HEK293T (cell line): ENCODE measurements at places on chromosomes 11 and 22.
A peak's percentile ranks its signal among the peaks of the same experiment; 100 is the strongest.

- no peak for DNase-seq
Observed at GRCh38 chr22:28989484-28989883, 72.1 kb downstream of the C22orf31 start.

GRCh38 chr11:43222215-43222614 lies 89.6 kb upstream of the API5 start:
- DNase-seq, result no peak

GRCh38 chr11:95831198-95831883 lies 41.0 kb downstream of the CEP57 start:
- no peak for DNase-seq

GRCh38 chr11:74634537-74634936 lies 42.2 kb downstream of the POLD3 start:
- DNase-seq, result no peak

DNA sequence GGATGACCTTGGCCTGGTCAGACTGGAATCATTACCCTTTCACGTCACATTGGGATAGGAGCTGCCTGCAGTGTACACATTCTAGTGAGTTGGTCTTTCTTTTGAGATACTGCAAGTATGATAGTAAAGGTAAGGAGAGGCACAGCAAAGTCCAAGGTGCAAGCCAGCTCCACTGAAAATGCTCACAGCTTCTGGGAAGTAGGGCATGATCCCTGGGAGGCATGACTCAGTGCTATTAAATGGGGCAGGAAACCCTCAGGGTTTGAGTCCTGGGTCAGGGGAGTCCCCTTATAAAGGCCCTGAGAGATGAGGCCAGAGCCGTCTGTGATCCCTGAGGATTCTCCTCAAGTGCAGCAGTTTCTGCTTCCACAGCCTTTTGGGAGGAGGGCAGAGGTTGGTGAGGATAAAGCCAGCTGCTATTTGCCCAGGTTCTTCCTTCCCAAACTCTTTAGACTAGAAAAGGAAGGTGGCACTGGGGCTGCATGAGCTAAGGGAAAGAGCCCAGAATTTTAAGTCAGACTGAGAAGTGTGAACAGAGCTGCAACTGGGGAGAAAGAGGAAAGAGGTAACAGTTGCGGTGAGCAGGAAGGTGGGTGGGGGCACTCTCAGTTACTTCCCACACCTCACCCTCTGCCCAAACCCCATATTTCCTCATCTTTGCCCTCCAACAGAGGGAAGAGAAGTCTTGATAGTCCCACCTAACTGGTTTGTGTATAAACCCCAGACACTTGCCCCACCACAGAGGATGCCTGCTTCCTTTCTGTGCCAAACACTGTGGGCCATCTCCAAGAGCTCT lies 14.4 kb upstream of the OR52K1 start:
- no peak for DNase-seq

- peak; percentile 84 for DNase-seq
Observed at GRCh38 chr22:50612528-50613221, 12.1 kb downstream of the MAPK8IP2 start.

- DNase-seq, result no peak
Observed at GRCh38 chr11:36475192-36475591, 34.9 kb downstream of the TRAF6 start.

DNA sequence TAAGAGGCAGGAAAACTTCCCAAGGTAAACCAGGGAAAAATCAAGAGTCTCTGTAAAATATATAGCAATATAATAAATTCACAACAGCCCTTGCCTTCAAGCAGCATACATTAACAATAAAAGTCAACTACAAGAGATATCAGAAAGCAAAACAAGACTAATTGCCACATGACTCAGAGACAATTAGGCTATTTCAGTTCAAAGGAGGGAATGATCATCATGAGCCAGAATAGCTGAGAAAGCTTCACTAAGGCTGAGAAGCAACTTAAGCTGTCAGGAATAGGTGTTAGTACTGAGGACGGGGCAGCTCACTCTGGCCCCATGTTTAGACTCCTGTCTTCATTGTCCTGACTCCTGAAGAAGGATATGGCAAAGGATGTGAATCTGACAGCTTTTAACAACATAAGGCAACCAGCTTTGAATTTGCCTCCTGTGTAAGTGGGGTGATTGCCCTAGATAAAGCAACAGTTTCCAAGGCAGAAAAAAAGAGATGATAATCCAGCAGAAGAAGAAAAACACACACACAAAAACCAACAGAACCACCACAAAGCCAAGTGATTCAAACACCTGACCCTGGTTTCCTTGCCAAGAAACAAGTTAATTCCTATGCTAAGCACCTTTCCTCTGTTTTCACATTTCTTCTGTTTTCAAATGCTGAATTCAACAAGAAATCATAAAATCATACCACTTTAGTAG lies 60.8 kb downstream of the SIK3 start:
- DNase-seq, result no peak

- no peak for DNase-seq
Observed at GRCh38 chr11:2867722-2868505, 17.7 kb downstream of the CDKN1C start.

- no peak for DNase-seq
Observed at GRCh38 chr11:68538025-68538424, 77.5 kb downstream of the PPP6R3 start.

- no peak for DNase-seq
Observed at GRCh38 chr22:44332946-44333345, 20.2 kb upstream of the SHISAL1 start.
